ENCODE measurements at places on chromosomes 16 and 17.

- DNase-seq = no peak
Observed at GRCh38 chr17:81660441-81660840, 4.1 kb upstream of the PDE6G start.

- DNase-seq = no peak
Observed at GRCh38 chr17:33667052-33667509, 374.0 kb upstream of the ASIC2 start.

- no peak for DNase-seq
Observed at GRCh38 chr16:23141959-23142740, 7.1 kb downstream of the USP31 start.

DNA sequence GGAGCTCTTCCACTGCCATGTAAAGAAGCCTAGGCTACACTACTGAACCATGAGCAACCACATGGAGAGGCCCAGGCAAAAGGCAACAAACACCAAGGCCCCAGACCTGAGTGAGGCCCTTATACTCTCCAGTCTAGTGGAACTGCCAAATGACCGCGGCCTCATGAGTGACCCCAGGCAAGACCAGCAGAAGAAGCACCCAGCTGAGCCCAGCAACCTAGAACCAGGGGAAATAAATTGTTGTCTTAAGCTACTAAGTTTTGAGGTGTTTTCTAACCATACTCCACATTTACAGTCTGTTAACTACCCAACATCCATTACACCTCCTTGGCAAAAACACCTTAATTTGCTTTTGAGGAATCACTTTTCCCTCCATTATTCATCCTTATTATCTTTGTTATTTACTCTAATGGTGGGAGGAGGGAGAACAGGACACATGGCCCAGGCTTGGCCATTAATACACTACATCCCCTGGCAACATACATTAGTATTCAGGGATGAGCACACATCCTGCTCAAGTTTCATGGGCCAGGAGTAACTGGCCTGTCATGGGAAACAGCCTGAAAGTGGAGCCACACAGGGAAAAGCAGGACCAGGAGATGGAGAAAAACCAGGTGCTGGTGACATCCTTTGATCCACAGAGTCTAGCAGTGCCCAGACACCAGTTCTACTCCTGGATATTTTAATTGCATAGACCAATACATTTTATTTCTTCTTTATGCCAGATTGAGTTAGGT lies 26.2 kb downstream of the SLC39A11 start:
- no peak for DNase-seq

DNA sequence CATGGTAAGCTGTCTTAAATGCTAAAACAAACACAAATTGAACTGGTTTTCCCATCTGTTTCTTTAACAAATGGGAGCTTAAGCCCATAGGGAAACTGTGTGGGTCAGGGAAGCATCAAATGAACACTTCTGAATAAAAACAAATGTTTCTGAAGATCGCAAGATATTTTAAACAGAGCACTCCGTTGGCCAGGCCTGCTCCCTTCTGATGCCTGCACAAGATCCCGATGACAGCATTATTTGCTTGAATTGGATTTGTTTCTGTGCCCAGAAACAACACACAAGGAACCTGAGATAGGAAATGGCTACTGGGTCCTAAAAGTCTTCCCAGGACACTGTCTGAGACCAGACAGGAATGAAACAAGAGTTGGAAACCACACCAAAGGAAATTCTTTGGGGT lies 425.8 kb upstream of the ZFHX3 start:
- DNase-seq = no peak

DNA sequence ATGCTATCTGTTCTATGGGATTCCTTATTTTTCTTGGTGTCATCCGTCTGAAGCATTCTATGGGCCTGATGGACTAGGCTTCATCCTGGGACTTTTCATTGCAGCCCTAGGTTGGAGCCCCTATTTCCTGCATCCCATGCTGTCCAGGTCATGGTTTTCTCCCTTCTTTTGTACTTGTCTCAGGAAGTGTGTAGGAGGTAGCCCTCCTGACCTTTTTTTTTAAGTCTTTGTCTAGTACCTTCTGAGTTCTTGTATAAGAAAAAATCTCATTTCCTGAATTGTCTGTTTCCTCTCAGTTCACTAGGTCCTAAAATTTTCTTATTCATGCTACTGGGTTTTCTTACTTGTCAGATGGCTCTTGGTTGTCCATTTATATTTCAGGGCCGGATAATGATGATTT lies 6.0 kb downstream of the NDEL1 start:
- DNase-seq = no peak

GRCh38 chr17:75842411-75842810 lies 1.8 kb downstream of the UNC13D start:
- DNase-seq = no peak

DNA sequence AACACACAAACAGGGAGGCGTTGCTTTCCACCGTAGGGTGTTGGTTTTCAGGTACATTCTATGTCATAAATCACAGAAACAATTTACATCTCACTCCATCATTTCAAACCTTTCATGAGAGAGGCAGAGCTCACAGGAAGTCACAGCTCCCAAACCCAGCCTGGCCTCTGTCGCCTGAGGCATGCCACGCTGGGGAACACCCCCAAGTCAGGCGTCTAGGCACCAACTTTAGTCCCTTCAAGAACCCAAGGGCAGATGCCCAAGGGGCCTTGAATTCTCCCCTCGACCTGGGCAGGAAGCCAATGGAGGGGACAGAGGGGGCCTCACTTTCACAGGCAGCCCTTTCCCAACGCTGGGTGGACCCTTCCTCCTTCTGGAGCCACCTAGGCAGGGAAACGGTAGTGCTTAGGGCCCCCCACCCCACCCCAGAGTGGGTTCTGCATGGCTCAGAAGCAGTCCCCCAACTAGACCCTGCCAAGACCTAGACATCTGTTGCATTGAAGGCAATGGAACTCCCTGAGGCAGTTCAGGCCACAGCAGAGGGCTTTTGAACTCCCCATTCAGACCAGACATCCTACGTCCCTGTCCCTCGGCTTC lies 10.6 kb downstream of the TBX4 start:
- DNase-seq = no peak

- no peak for DNase-seq
Observed at GRCh38 chr16:89452925-89453324, 37.4 kb downstream of the ANKRD11 start.

DNA sequence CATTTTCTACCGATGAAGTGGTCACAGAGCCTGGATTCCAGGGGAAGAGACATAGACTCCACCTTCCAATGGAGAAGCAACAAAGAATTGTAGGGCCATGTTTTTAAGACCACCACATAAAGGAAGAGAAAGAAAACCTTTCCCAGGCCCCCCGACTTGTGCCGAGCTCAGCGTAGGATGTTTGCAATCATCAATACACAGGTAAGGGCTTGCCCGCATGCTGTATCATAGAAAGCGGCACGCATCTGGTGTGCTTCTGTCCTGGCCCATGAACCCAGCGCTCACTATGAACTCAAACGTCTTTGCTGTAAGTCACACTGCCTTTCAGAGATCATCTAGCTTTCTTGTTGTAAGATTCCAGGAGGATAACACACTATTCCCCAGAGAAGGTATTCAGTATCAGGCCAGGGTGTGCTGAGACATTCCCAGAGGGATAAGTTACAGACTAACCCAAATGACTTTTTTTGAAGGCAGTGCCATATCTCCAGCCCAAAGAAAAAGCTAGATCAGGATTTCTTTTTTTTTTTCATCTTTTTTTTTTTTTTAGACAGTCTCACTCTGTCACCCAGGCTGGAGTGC lies 79.5 kb upstream of the RPL38 start:
- no peak for DNase-seq

DNA sequence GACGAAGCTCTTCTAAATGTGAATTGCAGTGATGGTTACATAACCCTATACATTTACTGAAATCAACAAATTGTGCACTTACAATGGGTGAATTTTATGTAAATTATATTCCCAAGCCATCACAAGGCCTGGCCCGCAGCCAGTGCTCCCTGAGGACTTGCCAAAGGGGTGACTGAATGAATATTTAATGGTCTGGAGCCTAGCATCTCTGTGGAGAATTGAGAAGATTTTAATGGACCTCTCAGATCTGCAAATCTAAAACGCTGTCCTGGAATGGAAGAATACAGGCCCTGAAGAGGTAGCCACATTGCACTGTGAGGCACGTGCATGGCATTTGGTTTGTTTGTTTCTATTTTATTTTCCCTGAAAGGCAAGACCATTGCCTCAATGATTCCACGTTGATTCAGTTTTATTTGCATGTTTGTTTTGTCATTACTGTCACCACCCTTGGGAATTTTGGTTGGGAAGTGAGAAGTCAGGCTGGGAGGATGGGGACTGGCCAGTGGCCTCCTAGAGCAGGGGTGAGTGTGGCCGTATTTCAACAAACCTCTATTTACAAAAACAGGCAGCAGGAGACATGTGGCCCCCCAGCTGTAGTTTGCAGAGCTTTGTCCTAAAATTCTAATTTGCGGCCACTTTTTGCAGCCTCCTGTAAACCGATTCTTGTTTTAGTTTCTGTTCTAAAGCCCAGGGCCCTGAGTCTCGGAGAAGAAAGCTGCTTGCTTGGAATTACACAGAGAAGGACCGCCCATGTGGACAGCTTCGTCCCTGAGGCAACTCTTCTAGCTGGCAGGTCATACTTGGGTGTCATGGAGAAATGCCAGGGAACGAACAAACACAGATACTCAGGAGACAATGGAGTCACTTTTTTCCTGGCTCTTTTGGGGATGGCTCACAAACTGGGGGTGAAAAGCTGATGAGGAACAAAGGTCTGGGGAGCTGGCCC lies 40.5 kb upstream of the GCSH start:
- no peak for DNase-seq
